ENCODE measurements at places on chromosomes 6 and 20.

DNA sequence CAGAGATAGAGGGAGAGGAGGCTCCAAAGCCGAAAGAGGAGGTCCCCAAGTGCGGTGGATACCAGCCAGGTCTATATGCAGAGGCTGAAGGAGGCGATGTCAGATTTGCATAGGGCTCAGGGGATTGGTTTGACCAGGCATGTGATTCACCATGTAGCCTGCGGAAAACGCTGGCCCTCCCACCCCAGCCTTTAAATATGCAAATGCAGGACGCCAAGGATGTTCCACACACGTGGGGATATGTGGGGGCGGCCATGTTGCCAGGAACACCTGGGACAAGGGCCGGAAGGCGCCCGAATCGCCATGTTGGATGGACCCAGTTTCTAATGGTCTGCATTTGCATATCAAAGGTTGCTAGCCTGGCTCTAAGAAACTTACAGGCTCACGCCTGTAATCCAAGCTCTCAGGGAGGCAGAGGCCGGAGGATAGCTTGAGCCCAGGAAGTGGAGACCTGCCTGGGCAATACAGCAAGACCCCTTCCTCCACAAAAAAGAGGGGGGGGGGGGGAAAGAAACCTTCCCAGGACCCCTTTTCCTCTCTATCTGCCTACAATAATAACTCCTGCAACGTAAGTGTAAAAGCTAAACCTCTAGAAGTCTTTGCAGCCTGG, 110.5 kb downstream of the TULP4 start:
- DNase-seq: no peak

GRCh38 chr6:82442061-82442719, 78.6 kb downstream of the TPBG start:
- DNase-seq: no peak

GRCh38 chr20:63072991-63073737, 66.4 kb upstream of the BHLHE23 start:
- no peak for DNase-seq

DNA sequence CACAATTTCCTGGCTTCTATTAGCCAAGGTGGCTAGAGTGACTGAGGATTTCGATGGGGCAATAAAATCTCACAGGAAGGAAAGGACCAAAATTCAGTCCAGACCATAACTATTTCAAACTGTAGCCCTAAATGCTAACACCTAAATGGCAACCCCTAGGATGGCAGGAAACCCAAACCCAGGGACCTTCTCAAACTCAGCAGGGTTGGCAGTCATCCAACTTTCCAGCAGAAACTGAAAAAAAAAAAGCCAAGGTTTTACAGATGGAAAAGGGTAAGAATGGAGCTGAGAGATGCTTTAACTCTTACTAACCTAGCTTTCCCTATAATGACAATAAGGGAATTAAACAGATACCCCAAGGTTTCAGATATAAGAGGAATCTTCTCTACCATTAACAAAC, 10.5 kb downstream of the IBTK start:
- no peak for DNase-seq

DNA sequence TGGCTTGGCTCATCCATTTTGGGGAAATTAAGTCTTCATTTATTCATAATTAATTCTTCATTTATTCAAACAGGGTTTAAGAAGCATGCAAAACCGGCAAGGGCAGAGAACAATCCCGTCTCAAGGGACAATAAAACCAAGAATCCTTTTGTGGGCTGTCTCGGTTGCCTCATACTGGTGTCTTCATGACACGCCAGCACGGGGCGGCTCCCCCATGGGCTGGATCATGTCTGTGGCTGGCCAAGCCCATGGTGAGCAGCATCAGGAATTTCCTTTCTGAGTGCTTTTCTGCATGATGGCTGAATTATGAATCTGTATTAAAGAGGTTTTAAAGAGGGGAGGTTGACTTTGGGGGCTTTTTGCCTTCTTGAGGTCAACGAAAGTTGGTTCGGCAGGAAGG, 38.3 kb upstream of the DUSP22 start:
- no peak for DNase-seq

All from left renal pelvis (tissue), 4 donors.